ENCODE measurements at places on chromosomes 5 and 9.
A peak's percentile ranks its signal among the peaks of the same experiment; 100 is the strongest.

GRCh38 chr5:178535299-178536175 lies 54.7 kb downstream of the COL23A1 start:
- no peak for DNase-seq

DNA sequence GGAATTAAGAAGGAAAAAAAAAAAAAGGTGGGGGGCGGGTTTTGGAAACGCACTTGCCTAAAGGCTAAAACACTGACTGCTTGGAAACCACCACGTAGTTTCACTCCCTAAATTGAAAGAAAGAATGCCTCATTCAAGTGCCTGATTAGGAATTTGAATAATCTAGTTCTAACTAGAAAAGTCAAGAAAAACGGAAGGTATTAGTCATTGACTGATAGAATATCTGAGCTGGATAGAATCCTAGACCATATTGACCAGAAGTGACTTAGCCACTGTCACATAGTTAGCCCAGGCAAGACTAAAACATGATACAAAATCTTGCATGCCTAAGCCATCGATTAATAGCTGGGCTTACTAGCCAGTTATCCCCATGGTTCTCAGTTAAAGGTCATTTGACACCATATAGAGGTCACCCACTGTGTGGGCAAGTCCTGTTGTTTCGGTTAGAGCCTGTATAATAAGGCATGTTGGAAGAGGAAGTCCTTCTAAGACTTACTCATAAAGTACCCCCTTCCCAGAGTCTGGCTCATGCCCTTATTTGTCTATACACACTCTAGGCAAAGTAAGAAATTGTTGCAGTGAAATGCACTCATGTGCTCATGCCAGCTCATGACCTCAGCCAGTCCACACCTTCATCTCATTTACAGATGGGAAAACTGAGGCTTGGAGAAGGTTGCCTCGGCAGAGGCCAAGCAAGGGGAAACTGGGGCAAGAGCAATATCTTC lies 40.2 kb downstream of the SH3RF2 start:
- no peak for DNase-seq

- no peak for DNase-seq
Observed at GRCh38 chr5:139964994-139965565, 78.0 kb downstream of the NRG2 start.

GRCh38 chr5:93800988-93801811 lies 59.8 kb upstream of the POU5F2 start:
- no peak for DNase-seq

DNA sequence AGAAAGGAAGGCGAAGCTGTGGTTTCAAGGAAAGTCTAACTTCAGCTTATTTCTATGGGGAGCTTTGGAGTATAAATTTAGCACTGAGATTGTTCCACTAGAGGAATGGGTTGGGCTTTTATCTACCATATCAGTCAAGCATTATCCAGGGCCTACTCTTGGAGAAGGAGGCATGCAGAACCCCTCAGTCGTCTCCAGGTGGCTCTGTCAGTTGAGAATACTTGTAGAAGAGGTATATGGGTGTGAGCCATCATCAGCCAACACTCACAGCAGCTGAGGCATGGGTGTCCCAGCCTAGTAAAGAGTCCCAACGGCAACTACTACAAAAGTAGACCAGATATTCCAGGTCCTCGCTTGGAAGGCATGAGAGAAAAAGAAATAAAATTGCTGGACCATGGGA lies 548.5 kb upstream of the GRAMD2B start:
- DNase-seq: no peak

GRCh38 chr5:43619911-43620310 lies 16.9 kb downstream of the NNT start:
- DNase-seq: no peak

GRCh38 chr5:68265822-68266395 lies 50.4 kb downstream of the PIK3R1 start:
- DNase-seq: no peak

DNA sequence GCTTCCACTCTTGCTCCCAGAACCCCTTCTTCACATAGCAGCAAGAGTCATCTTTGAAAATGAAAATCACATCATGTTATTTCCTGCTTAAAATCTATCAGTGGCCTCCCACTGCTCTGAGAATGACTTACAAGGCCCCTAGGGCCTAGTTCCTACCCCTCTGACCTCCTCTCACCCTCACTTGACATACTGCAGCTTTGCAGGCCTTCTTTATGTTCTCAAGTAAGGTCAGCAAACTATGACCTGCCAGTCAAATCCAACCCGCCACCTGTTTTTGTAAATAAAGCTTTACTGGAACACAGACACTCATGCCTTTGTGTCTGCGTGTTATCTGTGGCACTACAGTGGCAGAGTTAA lies 185.7 kb downstream of the NR3C1 start:
- DNase-seq: no peak

DNA sequence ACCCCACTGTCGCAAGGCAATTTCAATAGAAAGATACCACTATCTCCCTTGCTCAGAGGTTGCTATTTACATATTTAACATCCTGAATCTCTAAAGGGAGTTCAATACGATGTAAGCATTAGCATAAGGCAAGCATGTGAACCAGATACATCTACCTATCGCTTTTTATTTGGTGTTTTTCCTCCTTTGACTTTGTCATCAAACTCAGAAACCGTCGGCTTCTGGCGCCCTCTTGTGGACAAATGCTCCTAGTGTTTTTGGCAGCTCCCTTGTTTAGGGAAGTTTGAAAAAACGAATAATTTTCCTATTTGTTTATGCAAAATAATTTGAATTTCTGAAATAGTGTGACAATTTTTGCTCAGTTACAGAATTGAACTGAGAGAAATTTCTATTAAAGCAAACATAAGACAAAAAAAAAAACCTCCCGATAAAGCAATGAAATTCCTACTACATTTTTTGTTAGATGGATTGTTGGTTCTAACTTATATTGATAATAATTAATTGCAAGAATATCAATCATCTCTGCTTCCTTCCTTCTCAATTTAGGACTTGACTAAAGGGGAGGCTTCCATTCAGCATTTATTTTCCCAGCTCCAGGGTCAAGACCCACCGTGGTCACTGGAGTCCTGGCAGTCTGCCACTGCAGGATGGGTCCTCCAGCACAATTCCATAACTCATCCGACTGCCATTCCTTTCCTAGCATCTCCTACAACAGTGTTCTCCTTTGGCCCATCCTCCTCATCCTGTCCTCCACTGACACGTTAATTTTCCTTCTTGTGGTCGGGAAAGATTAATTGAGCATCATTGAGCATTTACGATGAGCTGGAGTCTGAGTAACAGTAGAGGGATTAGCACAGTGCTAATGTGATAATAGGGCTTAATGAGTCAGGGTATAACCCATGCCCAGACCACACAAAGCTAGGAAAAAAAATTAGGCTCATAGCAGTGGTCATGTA lies 131.8 kb upstream of the CHD1 start:
- DNase-seq: peak; percentile 77

GRCh38 chr5:132498686-132499271 lies 8.2 kb upstream of the IRF1 start:
- no peak for DNase-seq

DNA sequence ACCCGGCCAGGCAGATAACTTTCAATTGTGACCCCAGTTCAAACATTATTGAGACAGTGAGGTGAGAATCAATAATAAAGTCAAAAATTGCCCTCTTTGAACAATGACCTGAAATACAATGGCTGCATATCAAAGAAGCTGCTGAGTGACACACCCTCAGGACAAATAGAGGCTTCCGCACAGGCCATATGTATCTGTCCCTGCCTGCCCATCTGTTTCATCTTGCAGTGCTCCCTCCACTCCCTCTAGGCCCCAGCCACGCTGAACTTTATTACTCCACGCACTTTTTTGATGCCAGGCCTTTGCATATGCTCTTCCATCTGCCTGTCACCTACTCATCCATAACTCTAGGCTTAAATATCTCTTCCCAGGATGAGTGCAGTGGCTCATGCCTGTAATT lies 15.9 kb upstream of the PFDN1 start:
- DNase-seq: no peak

DNA sequence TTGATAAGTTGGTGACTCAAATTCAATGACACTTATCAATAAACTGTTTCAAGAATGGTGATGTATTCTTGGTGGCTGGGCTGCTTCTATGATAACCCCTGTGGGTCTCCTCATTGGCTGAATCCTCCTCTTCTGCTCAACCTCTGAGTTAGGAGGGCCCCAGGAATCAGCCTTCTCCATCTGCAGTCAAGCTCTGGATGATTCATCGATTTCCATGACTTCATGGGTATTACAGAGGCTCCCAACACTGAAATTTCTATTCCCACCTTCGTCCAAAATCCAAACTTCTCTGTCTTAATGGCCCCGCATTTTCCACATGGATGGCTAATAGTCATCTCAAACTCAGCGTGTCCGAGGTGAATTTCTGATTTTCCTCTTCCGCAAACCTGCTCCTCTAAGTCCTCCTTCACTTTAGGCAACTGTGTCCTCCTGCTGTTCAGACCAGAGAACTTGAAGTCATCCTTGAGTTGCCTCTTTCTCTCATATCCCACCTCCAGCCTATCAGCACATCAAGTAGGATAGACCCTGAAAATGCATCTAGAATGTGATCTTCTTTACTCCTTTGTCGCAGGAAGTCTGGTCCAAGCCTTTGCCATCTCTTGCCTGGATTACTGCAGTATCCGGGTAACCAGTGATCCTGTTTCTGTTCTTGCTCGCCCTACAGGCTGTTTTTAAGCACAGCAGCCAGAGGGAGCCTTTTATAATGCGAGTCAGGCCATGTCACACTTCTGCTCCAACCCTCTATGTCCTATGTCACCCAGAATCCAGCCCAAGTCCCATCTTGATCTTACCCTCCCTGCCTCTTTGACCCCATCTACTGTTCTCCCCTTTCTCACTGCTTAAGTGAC lies 41.4 kb upstream of the IL7R start:
- no peak for DNase-seq

DNA sequence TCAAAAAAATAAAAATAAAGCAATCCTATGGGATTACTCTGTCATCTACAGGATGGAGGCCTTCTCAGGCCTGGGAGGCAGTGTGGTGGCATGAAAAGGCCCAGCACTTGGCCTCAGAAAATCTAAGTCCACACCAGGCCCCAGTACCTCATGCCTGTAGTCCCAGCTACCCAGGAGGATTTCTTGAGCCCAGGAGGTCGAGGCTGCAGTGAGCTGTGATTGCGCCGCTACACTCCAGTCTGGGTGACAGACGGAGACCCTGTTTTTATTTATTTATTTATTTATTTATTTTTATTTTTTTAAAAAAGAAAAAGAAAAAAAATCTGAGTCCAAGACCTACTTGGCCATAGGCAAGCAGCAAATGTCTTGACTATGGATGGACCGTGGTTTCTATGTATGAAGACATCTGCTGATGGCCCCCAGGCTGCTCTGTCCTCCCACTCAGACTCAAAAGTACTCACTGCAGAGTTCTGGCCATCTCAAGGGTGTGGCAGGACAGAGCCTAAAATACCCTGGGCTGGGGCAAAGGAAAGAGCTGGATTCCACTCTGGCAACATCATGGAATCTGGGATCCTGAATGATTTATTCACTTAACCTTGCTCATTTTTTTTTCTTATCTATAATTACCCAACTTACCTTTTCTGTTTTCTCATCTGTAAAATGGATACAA lies 55.0 kb downstream of the ARHGEF37 start:
- DNase-seq: no peak

GRCh38 chr5:57174128-57174889 lies 450 bp downstream of the GPBP1 start:
- DNase-seq: peak; percentile 20

- DNase-seq: no peak
Observed at GRCh38 chr9:91411096-91411771, 12.4 kb downstream of the NFIL3 start.
